ENCODE measurements at places on chromosomes 4 and X. TPM values are rescaled to one million over a fixed set of nuclear protein-coding genes. Genes with fewer than 3 reads are reported as not detected.

GRCh38 chrX:9650091-9650490, 115.6 kb downstream of the GPR143 start:
- DNase-seq, result no peak

DNA sequence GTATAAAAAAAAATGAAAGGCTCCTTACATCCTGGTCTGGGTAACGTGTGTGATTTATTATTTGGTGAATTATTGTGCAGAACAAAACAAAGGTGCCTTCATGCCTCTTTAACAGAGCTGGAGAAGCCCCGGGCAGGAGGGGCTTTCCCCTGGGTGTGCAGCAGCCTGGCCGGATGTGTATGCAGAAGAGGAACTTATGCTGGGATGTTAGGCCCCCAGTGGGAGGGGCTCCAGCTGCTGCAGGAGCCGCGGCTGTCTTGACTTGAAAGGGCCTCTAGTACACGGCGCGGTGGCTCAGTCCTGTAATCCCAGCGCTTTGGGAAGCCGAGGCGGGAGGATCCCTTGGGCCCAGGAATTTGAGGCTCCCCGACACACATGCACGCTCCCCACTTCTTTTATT, 16.0 kb downstream of the CCNQ start:
- no peak for DNase-seq

GRCh38 chr4:156832886-156833285, 138.7 kb downstream of the PDGFC start:
- no peak for DNase-seq

DNA sequence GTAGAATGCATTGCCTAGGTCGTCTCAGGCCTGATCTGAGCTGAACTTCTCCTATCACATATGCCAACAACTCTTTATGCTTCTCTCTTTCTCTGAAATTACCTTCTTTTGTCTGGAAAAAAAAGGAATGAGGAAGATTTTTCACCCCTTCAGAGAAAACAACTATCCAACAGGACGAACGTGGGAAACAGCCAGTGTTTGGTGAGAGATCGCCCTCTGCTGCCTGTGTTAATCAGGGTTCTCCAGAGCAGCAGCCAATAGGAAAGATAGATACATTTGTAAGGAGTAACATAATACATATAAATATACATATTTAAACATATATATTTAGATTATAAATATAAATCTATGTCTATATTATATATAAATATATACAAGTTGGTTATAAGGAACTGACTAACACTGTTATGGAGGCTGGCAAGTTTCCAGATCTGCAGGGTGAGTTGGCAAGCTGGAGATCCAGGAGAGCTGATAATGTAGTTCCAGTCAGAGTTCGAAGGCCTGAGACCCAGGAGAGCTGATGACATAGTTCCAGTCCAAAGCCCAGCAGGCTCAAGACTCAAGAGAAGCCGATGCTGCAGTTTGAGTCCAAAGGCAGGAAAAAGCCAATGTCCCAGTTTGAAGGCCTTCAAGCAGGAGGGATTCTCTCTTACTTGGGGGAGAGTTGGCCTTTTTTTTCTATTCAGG, 13.3 kb downstream of the CETN2 start:
- DNase-seq, result no peak

DNA sequence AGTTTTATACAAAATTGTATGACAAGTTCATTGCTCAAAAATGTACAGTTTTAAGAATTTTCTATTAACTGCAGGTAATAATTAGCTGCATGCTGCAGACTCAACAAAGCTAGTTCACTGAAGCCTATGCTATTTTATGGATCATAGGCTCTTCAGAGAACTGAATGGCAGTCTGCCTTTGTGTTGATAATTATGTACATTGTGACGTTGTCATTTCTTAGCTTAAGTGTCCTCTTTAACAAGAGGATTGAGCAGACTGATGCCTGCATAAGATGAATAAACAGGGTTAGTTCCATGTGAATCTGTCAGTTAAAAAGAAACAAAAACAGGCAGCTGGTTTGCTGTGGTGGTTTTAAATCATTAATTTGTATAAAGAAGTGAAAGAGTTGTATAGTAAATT, 131.0 kb downstream of the TET2 start:
- no peak for DNase-seq

DNA sequence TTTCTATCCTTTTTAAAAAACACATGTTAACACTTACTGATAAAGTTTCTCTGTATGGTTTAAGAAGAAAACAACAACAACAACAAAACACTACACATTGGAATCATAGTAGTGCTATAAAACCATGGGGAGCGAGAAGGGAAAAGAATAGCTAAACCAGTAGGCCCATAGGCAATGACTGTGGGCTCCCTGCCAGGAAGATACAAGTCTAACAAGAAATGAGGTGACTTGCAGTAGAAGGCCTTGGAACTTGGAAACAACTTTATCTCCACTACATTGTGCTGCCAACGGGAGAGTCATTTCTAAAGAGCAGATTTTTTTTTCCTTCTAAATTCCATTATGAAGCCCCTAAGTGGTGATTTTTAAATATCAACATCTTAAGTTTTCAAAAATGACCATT, 78.0 kb downstream of the GPC4 start:
- no peak for DNase-seq

DNA sequence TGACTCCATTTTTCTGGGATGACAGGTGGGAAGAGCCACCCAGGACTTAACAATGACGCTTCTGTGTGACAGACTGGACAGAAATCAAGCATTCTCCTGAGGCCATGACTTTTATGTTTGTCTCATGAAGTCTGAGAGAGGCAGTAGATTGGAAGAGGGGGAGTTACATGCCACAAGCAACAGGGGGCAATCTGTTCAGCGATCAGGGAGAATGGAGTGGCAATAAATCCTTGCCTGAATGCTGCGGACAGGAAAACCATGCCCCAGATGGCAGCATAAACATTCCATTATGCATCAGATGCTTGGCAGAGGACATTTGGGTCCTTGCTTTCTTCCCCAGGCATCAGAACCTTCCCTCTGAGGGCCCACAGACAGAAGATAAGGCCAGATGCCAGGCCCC, 312.4 kb upstream of the DIPK2B start:
- no peak for DNase-seq

DNA sequence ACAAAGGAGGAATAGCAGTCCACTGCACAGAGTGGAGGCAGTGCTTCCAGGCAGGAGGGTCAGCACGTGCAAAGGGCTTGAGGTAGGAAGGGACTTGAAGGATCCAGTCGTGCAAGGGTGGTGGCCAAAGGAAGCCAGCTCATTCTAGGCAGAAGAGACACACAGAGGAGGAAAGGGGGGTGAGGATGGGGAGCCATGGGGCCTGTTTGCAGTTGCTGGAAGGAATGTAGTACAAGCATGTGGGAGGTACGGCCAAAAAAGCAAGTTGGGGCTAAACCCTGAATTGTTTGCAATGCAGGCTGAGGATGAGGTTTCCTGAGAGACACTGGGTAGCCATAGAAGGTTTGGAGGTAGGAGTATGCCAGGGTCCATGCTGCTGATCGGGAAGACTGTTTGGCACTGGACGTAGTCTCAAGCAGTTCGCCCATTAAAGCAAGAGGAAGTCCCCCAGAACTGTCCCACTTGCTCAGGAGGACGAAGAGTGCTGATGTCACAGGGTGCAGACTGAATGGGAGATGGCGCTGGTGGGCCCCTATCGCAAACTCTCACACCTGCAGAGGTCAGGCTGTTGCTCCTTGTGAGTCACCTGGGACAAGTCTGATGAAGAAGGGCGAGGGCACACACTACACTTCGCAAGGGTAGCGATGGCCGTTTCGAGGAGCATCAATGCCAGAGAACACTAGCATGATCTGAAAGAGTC, 9.1 kb upstream of the MAN2B2 start:
- DNase-seq, result no peak

GRCh38 chr4:187724456-187724855, 271.1 kb upstream of the ZFP42 start:
- no peak for DNase-seq

GPR50 gene
- total RNA-seq, result 0.64 TPM

GRCh38 chr4:34432706-34433105, 1811.6 kb downstream of the ARAP2 start:
- no peak for DNase-seq

All from progenitor cell of endocrine pancreas (in vitro differentiated cells).